ENCODE measurements at places on chromosomes 7 and 10.

GRCh38 chr7:122518488-122518887 is 180.4 kb downstream of the RNF133 start:
- no peak for DNase-seq

GRCh38 chr7:82755705-82756551 is 312.4 kb upstream of the CACNA2D1 start:
- DNase-seq, result no peak

DNA sequence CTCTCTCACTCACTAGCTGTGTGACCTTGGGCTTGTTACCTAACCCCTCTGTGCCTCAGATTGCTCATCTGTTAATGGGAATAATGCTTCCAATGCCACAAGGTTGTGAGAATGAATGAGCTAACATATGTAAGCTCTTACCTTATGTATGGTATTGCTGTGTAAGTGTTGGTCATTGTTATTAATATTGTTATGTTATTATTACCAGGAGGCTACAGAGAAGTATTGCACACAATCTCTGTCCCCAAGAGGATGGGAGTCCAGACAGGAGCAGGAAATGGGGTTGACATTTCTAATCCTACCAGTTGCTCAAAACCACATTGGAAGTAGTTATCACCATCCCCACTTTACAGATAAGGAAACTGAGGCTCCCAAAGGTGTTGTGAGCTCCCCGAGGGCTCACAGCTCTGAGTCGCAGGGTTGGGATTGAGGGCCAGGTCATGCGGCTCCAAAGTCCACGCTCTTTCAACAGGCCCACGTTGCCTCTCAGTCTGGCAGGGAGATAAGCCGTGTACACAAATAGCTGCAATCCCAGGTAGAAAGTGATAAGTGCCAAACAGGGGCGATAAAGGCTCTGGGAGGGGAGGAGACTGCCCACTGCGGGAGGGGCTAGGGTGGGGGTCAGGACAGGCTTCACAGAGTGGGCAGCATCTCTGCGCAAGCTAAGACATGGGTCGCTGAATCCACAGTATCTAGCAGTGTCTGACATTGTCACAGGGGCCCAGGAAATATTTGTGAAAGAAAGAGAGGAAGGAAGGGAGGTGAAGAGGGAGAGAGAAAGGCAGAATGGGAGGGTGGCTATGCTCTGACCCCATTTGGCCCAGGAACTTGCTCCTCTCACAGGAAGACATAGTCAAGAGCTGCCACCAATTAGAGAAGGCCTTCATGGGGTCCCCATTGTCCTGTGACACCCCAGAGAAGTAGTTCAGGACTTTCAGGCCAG is 9.6 kb upstream of the ZMIZ1 start:
- no peak for DNase-seq

- no peak for DNase-seq
Observed at GRCh38 chr10:67934336-67934735, 49.9 kb downstream of the SIRT1 start.

- no peak for DNase-seq
Observed at GRCh38 chr10:8050556-8051108, 3.9 kb upstream of the GATA3 start.

- no peak for DNase-seq
Observed at GRCh38 chr10:127151981-127152699, 44.3 kb downstream of the INSYN2A start.

DNA sequence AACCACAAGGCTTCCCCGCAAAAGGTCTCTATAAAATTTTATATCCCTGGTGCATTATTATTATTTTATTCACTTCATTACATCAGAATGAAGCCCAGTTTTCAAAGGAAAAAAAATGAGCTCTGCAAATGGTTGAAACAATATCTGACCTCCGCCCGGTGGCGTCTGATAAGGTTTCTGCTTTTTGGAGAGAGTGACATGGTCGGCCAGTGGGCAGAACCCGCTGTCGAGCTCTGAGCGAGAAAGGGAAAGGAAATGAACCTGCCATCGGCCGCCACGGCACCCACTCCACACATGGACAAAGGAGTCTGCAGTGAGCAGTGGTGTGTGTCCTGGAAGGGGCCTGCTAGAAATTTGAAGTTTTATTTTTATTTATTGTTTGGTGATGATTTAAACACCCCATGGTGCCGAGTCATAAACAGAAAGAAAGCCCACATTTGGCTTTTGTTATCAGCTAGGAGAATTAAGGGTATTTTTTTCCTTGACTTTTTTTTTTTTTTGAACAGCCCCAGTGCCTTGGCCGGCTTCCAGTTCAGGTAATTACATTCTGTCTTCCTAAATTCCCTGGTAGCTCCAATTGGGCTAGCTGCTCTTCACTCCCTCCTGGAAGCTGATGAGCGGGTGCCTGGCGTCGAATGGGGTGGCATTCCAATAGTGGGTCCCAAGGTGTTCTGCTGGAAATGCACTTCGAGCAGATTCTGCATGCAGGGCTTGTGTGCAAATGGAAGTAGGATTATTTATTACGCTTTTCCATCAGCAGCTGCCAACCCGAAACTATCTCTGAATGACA is 149.4 kb upstream of the MKI67 start:
- DNase-seq, result no peak

- no peak for DNase-seq
Observed at GRCh38 chr7:115146148-115146547, 224.3 kb downstream of the MDFIC start.

DNA sequence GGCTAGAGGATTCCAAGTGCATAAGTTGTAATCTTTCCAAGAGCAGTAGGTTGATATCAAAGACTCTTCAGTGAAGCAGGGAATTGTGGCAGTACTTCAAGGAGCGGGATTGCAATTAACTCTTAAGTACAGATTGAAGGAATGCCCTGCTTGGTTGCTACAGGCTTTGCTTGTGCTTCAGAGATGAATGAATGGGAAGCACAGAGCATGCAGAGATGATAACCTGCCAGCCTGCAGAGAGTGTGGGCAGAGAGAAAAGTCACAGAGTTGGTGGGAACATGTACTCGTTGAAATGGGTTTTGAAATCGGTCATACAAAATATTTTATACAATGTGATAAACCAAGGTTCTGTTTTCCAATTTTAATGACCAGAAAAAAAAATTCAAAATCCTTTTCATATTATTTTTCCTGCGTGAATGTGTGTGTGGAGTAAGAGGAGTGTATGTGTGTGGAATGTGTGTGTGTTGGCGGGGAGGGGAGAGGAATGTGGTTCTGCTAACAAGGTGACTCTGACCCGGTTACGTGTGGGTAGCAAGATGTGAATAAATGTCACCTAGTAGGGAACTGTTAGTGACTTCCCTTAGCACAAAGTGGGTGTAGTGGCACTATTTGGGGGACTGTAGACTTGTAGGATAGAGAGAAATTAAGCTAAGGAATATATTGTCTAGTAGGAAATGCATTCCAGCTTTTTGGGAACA is 697.8 kb downstream of the GATA3 start:
- no peak for DNase-seq

- no peak for DNase-seq
Observed at GRCh38 chr10:11253385-11254002, 235.8 kb downstream of the CELF2 start.

GRCh38 chr7:86778271-86778670 is 134.6 kb downstream of the GRM3 start:
- no peak for DNase-seq

- no peak for DNase-seq
Observed at GRCh38 chr7:42479816-42480633, 243.0 kb upstream of the GLI3 start.

DNA sequence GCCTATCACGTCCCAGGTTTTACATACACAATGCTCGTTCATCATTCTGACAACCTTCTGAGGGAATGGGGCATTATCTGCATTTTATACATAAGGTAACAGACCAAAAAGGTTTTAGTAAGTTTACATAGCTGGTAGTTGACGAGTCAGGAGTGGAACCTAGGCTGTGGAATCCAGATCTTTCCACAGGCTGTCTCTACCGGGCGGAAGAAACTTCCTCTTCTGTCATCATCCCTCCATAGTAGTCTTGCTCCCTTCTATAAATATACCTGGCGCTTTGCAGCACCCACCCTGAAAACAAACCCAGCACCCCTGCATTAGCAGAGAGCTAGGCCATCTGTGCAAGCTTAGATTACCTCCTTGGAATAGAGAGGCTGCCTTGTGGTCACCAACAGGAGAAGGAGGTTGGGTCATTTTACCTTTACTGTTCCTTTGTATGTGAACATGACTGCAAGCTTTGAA is 1.3 kb downstream of the TSPAN13 start:
- no peak for DNase-seq

- no peak for DNase-seq
Observed at GRCh38 chr7:73707045-73707631, 12.3 kb downstream of the STX1A start.

- DNase-seq, result no peak
Observed at GRCh38 chr10:12327074-12327473, 22.3 kb upstream of the CAMK1D start.

GRCh38 chr10:114283535-114284234 is 44.6 kb downstream of the VWA2 start:
- no peak for DNase-seq

GRCh38 chr7:42548816-42549611 is 312.0 kb upstream of the GLI3 start:
- no peak for DNase-seq

DNA sequence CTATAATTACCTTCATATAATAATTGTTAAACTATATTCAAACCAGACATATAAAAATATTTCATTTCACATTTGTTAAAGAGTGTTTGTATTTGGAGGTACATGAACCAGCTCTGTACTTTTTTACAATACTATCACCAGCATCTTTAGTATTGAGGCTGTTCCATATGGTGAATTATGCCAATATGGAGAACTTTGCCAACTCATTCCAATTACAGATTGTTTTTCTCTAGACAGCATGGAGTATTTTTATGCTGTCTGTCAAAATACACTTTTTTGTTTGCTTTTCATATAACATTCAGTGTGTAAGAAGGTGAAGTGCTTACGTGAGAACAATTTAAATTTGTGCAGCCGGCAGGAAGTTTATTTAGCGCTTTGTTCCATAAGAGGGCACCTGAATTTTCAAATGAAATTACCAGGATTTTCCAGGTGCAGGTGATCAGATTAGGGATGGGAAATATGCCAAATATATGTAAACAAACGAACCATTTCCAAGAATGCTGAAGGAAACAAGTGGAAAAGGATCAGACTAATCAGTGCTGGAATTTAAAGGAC is 54.9 kb downstream of the SEMA3E start:
- no peak for DNase-seq

GRCh38 chr7:15041226-15041625 is 138.7 kb upstream of the DGKB start:
- DNase-seq, result no peak

GRCh38 chr7:87339373-87339897 is 6.0 kb upstream of the CROT start:
- no peak for DNase-seq

GRCh38 chr7:1977059-1977875 is 255.5 kb downstream of the MAD1L1 start:
- DNase-seq, result no peak

DNA sequence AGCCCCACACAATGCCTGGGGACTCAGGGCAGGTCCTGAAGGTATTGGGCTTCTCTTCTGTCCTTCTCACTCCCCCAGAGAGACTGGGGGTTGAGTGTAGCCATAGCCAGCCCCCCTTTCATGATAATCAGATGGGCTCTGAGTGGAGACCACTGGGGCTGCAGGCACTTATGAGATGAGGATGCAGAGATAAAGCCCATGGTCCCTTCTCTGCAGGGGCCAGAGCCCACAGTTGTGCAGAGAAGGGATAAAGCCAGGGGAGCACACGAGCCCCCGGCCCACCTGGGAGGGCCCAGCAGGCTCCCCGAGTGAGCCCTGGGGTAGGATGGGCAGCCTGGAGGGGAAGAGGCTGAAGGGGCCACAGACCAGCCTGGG is 96.2 kb downstream of the BMS1 start:
- no peak for DNase-seq

GRCh38 chr7:31074120-31074383 is 21.9 kb downstream of the ADCYAP1R1 start:
- no peak for DNase-seq

- DNase-seq, result no peak
Observed at GRCh38 chr10:70197235-70197945, 27.1 kb upstream of the SAR1A start.

- DNase-seq, result no peak
Observed at GRCh38 chr7:96968981-96969380, 36.4 kb upstream of the DLX6 start.

DNA sequence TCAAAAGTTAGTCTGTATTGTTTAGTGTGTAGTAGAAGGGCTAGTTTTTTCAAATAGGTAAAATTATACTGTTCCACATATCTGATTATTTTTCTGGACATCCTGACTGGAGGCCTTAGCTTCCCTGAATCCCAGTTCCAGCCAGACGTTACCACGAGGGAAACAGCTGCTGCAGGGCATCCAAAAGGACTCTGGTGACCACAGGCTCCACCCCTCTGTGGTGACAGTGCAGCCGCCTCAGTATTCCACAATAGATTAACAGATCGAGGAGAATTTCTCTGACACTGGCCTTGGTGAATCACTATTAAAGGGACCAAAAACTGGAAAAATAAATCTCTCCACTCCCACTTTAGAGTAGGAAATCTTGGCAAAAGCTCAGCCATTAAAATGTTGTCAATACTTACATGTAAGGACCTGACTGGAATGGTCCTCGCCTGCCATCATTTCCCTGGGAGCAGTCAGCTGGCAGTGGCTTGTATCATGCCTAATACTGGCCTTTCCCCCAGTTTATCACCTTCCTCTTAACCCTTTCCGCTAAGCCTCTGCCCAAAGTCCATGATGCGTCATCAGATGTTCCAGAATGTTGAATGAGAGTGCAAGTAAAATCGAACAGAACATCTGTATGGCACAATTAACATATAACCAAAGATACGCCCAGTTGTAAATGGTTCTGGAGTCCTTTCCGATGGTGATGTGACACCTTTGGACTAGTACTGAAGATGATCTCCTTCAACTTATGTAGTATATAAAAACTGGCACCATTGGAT is 31.6 kb downstream of the ENO4 start:
- no peak for DNase-seq

GRCh38 chr7:133365917-133366316 is 113.0 kb downstream of the EXOC4 start:
- no peak for DNase-seq

GRCh38 chr10:131176907-131177306 is 134.6 kb downstream of the TCERG1L start:
- DNase-seq, result no peak

DNA sequence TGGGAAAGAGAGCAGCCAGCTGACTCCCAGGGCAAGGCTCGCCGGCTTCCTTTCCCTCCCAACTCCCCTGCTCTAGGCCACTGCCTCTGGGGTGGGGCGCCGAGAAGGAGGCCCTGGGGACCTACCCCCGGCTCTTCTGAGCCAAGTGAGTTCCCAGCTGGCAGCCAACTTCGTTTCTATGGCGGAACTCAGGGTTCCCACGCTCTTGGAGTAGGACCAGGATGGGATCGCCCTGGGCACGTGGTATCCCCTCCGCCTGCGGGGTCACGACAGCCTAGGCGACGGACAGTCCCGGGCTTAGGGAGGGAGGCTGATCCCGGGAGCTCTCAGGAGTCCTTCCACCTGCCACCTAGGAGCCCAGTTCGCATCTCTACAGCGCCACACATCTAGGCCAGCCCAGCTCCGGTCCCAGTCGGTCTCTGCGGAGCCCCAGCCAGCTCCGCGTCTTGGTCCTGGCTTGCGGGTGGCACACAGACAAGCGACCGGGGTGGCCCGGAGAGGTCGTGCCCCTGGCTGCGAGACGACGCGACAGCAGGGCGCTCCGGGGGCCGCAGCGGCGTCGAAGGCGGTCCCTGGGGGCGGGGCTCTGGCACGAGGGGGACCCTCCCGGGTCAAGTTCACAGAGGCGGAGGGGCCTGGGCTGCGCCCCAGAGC is 20.5 kb upstream of the GATA3 start:
- no peak for DNase-seq
